ENCODE measurements at places on chromosomes 13 and 19.

DNA sequence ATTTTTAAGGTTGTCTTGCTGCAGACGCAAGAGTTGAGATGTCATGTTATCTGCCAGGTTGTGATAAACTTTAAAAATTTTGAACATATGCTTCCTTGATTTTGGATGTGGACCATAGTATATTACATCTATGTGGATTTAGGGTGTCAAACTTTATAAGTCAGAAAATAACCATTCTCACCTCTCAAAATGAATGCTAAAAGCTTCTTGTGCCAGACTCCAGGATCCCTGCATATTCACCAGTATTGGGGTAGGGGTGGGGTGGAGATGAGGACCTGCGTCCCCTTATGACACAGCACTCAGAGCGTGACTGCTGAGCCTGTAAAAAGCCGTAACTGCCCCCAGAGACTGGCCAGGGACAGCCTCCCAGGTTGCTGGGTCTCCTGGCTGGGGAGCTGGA, 524.4 kb downstream of the LMO7 start:
- DNase-seq, result no peak

GRCh38 chr13:114147803-114148520, 15.5 kb upstream of the RASA3 start:
- no peak for DNase-seq

DNA sequence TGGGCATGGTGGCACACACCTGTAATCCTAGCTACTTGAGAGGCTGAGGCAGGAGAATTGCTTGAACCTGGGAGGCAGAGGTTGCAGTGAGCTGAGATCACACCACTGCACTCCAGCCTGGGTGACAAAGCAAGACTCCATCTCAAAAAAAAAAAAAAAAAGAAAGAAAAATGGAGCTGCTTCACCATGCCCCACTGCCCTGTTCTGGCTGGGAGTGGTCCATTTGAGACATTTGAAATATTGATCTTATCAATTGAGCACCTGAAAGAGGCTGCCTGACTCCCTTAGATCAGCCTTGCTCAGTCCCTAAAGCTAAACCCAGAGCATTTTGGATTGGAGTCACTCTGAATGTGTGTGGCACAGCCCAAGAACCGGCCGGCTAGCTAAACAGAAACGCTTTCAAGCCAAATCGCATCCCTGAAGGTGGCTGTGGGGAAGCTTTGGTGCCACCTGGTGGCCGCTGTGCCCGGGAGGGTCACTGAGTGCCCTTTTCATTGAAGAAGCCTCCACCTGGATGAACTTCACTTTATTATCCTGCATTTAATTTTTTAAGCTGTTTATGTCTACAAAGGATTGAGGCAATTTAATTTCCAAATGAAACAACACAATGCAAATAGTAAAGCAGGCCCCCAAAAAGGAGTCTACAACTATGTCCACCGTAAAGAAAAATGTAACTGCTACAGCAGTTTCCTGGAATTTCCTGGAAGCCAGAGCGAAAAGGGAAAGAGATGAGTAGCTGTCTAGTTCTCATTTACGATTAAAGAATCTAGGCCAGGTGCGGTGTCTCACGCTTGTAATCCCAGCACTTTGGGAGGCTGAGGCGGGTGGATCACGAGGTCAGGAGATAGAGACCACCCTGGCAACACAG, 53.1 kb upstream of the SERPINE3 start:
- DNase-seq, result peak; percentile 43

GRCh38 chr19:50492303-50493052, 15.8 kb upstream of the GARIN5A start:
- DNase-seq, result no peak

DNA sequence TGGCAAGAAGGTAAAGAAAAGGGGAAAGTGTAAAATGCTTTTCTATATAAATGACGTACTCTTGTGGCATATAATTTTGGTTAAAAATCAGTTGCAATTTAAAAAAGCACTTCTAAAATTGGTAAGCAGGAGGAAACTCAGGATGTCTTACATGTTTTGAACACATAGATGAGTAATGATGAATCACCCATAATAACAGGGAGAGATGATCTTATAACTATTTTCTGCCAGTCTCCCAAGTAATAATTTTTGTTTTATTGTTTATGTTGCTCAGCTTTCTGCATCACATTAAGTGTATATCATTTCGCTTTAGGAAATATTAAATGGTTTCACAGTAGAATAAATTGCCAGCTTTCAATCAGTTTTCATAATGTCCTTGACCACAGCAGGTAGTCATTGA, 1430.7 kb upstream of the PCDH20 start:
- no peak for DNase-seq

GRCh38 chr19:51535535-51535934, 4.1 kb upstream of the SIGLEC6 start:
- DNase-seq, result no peak

- DNase-seq, result no peak
These were observed 816.8 kb upstream of the PCDH9 start for GRCh38 chr13:68046903-68047302.

DNA sequence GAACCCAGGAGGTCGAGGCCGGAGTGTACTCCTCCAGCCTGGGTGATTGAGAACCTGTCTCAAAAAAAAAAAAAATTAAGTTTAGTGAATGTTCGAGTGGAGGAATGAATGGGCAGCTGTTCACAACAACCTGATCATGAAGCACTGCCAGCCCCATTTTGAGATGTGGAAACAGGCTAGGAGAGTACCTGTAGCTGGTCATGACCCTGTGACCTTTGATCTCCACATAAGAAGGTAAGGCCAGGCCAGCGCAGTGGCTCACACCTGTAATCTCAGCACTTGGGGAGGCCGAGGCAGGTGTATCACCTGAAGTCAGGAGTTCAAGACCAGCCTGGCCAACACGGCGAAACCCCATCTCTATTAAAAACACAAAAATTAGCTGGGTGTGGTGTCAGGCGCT, 7.6 kb downstream of the RAVER1 start:
- no peak for DNase-seq

- DNase-seq, result peak; percentile 64
These were observed 3.7 kb downstream of the ANGPTL8 start for GRCh38 chr19:11242864-11243797.

DNA sequence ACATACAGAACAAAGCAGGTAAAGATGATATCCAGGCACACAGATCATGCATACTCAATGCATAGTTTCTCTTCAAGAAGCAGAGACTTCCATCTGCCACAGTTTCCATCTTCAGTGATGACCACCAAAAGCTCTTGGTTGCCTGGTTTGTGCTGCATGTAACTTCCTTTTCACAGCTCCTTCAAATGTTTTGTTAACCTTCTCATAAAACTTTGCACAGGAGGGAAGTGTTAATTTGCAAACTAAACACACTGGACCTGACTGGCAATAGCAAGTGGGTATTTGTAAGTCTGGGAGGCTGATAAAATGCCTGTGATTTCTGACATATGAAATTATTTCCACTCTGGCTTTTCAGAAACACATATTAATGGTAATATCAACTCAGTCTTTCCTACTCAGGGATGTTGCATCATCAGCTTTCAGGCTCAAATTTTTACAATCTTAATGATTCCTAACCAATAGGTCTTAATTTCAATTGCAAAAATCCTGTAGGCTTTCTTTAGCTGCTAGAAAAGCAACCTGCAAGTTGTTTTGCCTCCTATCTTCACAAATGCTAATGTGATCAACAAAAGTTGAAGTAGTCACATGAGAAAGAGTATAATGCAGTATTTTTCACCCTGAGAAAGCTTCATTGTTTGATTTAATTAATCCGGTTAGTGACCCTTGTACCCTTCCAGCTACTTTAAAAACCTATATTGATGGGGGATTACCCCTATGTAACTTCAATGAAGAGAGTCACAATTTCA, 575.6 kb downstream of the DIAPH3 start:
- DNase-seq, result no peak

GRCh38 chr13:84237143-84237542, 354.9 kb upstream of the SLITRK1 start:
- DNase-seq, result no peak

- DNase-seq, result no peak
These were observed 10.9 kb downstream of the ZNF792 start for GRCh38 chr19:34953092-34953491.

GRCh38 chr19:18859676-18860301, 28.0 kb downstream of the UPF1 start:
- no peak for DNase-seq

DNA sequence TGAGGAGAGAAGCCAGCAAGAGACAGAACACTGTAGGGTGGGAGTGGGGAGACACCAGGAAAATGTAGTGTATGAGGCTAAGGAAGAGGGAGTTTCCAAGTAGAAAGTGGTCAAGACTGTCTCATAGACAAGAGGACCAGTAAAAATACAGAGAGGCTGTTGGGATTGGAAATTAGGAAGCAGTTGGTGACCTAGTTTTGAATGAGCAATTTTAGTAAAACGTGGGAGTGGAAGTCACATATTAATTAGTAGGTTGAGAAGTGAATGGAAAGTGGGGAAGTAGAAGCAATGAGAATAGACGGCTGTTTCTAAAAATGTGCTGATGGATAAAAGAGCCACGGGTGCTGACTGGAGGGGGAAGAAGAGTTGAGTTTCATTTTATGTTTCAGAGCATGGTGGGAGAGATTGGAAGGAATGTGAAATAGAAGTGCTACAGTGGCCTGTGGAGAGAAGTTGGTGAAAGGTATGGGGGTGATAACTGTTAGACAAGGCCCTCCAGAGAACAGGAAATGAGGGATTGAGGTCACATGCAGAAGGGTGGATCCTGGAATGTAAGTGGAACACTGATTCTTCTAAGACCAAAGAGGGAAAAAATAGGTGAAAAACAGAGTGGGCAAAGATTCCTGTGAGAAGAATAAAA, 247.3 kb downstream of the MTUS2 start:
- DNase-seq, result no peak

DNA sequence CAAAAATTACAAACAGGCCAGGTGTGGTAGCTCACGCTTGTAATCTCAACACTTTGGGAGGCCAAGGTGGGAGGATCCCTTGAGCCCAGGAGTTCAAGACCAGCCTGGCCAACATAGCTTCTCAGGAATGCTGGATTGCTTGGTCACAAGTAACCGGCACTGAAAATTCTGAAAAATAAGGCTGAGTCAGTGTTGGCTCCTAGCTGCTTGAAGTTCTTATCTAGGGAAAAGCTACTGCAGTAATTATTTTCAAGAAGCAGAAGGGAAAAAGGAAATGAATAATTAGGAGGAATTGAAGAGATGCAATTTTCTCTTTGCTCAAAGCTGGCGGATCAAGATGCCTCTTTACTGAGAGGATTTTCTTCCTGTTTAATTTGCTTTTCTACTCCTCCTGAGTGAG, 75.0 kb upstream of the GTF3A start:
- DNase-seq, result no peak

DNA sequence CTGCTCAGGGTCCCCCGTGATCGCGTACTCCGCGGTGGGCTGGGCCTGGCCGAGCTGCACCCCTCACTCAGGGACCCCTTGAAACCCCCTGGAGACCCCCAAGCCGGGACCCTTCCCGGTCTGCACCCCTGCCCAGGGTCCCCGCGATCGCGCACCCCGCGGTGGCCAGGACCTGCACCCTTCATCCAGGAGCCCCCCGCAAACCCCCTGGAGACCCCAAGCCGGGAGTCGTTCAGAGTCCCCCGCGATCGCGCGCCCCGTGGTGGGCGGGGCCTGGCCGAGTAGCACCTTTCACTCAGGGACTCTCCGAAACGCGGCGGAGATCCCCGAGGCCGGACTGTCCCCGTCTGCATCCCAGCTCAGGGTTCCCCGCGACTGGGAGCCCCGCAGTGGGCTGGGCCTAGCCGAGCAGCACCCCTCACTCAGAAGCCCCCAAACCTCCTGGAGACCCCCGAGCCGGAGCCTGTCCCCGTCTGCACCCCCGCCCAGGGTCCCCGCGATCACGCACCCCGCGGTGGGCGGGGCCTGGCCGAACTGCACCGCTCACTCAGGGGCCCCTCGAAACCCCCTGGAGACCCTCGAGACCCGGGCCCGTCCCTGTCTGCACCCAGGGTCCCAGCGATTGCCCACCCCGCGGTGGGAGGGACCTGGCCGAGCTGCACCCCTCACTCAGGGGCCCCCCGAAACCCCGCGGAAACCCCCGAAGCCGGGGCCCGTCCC, 748 bp downstream of the LMNB2 start:
- no peak for DNase-seq

DNA sequence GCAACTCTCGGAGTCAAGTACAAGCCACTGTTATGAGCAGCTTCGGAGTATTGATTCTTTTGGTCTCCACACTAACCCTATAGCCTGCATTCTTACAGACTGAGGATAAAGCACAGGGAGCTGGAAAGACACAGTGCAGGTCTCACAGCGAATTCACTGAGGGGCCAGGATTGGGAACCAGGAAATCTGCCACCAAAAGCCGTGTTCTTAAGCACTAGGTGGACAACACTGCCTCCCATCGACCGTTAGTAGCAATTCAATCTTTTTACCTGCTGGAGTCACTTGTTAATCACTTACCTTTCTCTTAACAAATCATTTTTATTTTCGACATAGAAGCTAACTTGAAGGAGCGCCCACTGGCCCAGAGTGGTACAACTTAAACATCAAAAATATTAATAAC, 6.3 kb downstream of the PMIS2 start:
- DNase-seq, result no peak

DNA sequence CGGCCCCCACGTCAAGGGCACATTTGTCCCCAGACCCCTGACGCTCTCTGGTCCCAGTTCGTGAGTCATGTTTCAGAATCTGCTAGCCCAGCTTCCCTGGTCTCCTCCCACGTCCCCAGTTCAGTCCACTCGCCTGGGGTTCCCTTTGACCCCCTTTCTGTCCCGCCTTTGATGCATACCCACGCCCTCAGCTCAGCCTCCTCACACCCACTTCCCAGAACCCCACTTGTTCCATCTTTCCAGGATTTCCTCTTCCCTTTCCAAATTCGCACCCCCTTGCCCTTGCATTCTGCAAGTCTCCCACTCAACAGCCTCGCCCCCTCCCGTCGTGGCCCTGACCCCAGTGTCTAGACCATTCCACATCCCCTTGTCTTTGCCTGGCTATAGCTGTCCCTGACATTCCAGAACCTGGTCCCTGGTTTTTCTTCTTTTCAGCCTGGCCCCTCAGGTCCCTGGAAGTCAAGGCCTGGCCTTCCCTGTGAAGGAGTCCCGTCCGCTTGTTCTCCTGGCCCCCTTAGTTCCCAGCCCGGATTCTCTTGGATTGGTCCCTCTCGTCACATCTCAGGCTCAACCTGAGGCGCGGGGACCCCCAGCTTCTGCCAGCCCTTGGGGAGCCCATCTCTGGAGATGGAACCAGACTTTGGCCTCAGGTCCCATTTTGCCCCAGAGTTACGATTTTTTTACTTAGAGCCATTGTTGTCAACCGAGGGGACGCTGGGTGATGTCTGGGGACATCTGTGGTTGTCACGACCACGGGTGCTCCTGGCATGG, 1.3 kb downstream of the NCLN start:
- no peak for DNase-seq

DNA sequence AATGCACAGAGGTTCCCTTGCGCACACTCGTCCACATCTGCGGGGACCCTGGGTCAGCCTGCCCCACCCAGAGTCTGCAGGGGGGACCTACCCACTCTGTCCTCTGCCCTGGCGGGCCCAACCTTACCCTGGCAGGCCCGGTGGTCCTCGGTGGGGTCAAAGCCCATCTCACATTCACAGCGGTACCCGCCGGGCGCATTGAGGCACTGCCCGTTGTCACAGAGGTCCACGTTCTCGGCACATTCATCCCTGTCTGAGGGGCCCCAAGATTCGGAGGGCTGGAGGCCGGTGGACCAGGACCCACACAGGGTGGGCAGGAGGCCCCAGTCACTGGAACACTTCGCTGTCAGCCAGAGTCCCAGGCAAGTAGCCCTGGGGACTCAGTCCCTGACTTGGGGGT, 38.5 kb downstream of the FBN3 start:
- no peak for DNase-seq
